ENCODE measurements at places on chromosomes 3 and 15.

GRCh38 chr3:12190832-12191231 is 32.1 kb upstream of the TIMP4 start:
- no peak for DNase-seq

DNA sequence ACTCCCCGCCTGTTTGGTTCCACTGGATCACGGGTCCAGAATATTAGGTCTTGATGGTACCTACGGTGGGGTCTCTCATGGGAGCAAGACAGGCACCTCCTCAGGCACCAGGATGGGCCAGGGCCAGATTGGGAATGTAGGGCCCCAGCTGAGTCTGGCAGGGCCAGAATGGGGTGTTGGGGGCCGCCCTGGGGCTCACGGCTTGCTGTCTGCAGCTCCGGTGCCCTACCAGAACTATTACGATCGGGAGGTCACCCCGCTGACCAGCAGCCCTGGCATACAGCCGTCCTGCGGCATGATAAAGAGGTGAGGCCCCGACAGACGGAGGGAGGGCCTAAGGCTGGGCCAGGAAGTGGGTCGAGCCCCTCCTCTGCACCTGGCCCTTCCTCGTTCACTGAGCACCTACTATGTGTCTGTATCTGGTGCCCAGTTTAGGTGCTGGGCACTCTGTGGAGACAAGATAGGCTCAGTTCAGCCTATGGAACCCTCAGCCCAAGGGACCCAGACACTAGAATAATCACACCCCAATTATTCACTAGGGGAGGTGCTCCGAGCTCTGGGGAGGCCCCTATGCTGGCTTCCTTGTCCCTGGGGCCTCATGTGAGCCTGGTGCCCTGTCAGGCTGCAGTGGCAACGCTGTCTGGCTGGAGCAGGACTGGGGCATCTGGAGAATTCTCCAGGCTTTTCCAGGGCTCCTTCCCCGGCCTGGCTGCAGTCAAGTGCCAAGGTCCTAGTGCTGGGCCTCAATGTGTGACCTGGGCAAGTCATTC is 37.9 kb downstream of the PSTPIP1 start:
- DNase-seq, result peak; percentile 21

GRCh38 chr3:119594066-119594465 is 3.6 kb upstream of the PLA1A start:
- DNase-seq, result no peak

DNA sequence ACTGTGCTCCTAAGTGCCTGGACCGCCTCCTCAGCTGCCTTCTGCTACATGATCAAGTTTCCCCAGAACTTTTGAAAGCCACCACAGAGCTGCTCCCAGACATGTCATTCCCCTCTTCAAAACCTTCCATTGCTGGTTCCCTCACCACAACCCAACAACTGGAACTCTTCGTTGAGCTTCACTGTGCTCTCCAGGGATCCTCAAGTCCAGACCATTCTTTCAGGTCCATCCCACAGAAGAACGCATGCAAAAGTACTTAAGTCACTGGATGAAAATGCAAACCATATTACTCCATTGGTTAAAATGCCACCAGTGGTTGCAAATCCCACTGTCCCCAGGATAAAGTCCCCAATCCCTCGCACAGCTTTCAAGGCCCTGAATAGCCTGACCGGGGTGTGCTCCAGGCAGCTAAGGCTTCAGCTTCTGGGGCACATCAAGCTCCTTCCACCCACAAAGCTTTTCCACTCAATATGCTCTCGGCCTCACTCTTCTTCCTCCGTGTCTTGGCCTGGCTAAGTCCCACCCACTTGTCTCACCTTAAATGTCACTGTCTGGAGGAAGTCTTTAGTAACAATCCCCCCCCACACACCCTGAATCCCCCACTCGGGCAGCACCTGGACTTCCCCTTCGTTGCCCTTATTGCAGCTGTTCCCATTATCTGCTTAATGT is 84.8 kb downstream of the XXYLT1 start:
- no peak for DNase-seq

DNA sequence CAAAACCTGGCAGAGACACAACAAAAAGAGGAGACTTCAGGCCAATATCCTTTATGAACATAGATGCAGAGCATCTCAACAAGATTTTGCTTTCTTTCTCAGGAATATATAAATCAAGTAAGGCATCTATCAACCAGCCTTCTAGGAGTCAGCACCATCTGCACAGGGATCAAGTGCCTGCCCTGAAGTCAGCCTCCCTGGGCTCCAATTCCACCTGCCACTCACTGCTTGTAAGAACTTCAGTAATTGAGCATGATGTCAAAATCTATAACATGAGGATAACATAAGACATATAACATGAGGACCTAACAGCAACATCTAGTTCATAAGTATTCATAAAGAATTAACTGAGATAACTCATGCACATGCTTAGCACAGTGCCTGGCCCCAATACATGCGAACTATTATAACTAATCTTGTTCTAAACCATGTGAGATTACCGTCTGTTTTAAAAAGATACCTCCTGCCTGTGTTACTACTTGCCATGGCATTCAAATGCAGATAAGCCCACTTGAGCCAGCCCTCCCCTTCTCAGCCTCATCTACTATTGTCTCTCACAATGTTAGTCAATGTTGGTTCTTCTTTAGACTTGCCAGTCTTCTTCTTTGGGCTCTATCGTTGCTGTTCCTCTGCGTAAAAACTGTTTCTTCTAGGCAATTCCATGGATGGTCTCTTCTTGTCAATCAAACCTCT is 91.6 kb downstream of the PLD1 start:
- DNase-seq, result no peak

- DNase-seq, result no peak
Observed at GRCh38 chr15:31259562-31260252, 66.9 kb upstream of the KLF13 start.

- no peak for DNase-seq
Observed at GRCh38 chr15:101608201-101608600, 44.0 kb downstream of the TM2D3 start.

DNA sequence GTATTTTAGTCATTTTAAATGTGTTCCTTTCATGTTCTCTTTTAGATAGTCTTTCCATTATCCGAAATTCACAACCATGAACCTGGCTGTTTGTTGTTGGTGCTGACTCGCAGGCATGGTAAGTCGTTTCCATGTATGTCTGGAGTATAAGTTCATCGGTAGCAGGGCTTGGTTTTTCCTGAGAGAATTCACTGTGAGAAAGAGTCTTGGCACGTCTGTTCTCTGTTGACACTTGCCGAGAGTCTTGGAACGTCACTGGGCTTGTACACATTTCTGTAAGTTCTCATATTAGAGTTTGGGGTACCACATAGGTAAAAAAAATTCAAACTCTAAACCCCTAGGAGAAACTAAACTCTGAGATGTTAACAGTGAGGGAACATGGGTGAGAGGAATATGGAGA is 29.4 kb upstream of the EIF4A2 start:
- no peak for DNase-seq

- DNase-seq, result no peak
Observed at GRCh38 chr15:39511000-39511915, 69.6 kb upstream of the THBS1 start.

- DNase-seq, result no peak
Observed at GRCh38 chr3:187360596-187360995, 7.6 kb upstream of the RTP4 start.

DNA sequence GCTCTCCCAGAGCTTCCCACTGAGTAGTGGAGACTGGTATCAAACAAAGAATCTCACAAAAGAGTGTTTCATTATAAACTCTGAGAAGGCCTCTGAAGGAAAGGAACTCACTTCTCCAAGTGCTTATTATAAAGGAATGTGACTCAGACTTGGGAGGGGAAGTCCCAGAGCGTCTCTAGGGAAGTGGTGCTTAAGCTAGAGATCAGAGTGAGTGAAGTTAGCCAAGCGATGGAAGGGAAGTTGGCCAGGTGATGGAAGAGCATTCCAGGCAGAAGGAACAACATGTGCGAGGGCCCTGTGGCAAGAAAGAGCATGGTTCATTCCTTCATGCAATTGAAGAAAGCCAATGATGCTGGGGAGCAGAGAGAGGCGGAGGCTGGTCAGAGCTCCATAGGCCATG is 2.3 kb downstream of the XYLB start:
- no peak for DNase-seq

DNA sequence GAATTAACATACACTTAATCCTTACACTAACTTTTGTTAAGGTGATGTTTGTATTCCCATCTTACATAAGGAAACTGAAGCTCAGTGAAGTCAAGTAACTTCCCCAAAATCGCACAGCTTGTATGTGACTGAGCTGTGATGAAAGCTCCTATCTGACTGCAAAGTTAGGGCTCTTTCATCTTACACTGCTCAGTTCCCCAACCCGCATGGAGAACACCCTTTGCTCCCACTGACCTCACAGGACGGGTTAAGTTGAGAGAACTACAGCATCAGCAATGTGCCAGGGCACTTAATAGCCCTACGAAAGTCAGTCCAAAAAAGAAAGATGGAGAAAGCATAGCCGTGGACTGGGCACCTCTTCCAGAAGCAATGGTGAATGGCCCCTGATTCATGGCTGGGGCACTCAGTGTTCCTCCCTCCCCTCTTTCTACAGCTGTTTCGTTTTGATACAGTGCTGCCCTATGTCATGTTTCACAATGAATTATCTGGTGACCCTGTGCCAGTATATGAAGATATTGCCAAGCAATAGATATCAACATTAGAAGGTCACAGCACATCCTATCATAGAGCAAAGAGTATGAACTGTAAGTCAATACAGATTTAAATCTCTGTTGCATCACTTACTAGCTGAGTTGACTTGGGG is 38.0 kb downstream of the CADPS start:
- no peak for DNase-seq

Data from mesothelial cell of epicardium (in vitro differentiated cells).